ENCODE measurements at places on chromosomes 3 and 15.

DNA sequence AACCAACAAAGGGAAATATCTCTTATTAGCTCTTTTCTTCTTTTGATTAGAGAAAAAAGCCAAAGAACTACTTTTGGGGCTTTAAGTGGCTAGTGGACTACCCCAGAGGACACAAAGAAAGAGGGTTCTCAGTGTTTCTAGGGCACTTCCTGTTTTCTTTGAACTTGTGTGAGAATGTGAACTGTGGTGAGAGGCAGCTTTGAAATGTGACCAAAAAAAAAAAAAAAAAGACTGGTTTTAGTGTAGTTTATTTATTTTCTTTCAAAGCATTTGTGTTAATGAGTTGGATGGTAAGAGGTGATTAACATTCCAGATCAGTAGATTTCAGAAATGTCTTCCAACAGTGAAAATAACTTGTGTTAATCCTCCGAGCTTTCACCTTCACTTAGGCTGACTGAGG is 32.4 kb downstream of the SELENOT start:
- DNase-seq, result no peak

- DNase-seq, result no peak
Observed at GRCh38 chr3:53949541-53949940, 57.9 kb upstream of the SELENOK start.

- DNase-seq, result no peak
Observed at GRCh38 chr3:61736506-61736905, 175.1 kb downstream of the PTPRG start.

GRCh38 chr15:67023517-67024313 is 41.7 kb upstream of the SMAD3 start:
- no peak for DNase-seq

- DNase-seq, result no peak
Observed at GRCh38 chr3:12959410-12959809, 113.8 kb downstream of the IQSEC1 start.

GRCh38 chr3:180011927-180012326 is 24.8 kb downstream of the PEX5L start:
- no peak for DNase-seq

GRCh38 chr3:197539651-197540051 is 16.1 kb downstream of the BDH1 start:
- DNase-seq, result no peak

DNA sequence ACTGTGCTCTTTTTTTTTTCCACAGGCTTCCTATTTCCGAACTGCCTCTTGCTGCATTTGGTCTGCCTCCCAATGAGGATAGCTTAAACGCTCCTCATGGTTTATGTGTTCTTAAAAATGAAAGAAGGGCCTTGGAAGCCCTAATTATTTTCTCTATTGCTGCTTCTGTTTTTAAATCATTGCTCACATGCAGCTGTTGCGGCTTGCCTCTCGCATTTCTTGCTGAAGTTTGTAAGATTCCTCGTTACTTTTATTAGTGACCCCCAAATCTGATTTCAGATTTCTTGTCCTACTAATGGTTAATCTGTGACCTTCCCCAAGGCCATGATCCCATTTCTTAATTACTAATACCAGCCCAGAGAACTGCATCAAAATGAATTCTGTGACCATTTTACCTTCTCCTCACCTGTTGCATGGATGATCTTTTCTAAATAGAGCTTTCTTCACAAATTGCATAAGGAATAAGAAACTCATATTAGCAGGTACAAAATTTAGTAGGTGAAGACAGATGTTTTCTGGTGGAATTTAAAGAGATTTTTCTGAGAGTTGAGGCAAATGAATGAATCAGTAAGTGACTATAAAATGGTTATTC is 1.8 kb downstream of the UBE2E1 start:
- no peak for DNase-seq

- DNase-seq, result no peak
Observed at GRCh38 chr15:73756947-73757513, 3.9 kb upstream of the INSYN1 start.

- DNase-seq, result no peak
Observed at GRCh38 chr3:82020282-82020681, 258.8 kb upstream of the GBE1 start.

DNA sequence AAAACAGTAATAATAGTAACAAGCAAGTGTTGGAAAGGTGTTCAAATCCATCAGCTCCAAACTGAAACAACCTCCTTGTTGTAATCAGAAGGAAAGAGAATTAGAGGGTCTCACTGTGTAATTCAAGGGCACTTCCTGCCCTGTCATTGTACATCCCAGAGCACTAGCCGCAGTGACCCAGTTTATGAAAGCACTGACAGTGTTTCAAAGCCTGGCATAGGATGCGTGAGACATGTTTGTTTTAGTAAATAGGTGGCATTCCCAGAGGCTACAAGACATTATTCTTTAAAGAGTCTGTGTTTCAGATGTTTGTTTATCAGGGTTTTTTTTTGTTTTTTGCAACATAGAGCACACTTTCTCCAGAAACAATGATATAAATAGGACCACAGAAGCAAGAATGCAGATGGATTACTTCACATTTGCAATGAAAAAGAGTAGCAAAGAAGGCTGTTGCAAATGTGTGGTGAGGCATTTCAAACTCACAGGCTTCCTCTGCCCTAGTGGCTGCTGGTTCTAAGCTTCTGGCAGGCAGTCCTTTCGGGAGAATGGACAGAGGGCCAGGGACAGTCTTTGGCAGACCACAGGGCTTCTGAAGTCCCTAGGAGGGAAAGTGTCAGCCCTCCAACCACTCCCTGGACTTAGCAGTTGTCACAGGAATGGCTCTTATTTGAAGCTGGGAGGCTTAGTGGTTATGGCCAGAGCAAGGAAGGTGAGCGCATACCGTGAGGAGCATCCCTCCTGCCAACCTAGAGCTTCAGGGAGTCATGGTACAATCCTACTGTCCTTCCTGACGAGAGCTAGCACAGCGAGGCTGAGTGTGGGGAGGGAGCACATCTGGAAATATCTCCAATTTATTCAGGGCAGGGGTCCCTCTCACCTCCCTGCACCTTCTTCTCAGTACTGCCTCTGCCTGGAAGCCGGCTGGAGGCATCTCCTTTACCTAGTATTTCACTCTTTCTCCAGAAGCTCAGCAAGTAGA is 31.4 kb upstream of the TIPARP start:
- no peak for DNase-seq

DNA sequence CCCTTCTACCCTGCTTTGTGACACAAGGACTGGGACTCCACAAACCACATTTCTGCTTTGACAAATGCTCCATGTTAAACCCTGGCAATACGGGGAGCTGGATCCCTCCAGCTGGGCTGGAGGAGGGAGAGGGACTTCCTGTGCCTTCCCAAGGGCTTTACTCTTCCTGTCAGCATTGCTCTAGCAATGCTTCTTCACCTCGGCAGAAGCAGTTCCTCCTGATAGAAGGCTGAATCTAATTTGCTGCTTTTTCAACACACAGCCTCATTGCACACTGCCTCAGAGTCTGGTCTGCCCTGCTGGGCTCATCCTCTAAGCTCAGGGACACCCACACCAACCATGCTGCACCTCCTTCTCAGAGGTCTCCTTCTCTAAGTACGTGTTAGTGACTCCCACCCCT is 142.8 kb upstream of the SMAD3 start:
- no peak for DNase-seq

- DNase-seq, result no peak
Observed at GRCh38 chr3:189632242-189632641, 1.1 kb downstream of the TP63 start.

All from GDM1 (cell line).